ENCODE measurements at places on chromosomes 5 and 9.

DNA sequence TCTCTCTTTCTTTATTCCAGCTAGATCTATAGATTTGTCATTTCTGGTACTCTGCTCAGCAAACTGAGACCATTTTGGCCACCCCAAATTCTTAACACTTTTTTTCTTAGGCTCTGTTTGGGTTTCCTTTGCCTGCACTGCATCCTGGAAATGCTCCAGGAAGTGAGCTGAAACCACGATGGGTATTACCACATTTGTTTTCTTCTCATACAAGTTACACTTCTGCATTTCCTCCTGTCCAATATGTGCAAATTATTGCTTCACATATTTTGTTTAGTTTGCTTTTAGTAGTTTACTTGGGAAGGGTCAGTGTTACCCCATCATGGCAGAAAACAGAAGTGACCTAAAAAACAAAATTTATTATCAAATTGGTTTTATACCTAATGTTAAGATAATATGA lies 498.6 kb upstream of the GRIN3A start:
- no peak for DNase-seq

DNA sequence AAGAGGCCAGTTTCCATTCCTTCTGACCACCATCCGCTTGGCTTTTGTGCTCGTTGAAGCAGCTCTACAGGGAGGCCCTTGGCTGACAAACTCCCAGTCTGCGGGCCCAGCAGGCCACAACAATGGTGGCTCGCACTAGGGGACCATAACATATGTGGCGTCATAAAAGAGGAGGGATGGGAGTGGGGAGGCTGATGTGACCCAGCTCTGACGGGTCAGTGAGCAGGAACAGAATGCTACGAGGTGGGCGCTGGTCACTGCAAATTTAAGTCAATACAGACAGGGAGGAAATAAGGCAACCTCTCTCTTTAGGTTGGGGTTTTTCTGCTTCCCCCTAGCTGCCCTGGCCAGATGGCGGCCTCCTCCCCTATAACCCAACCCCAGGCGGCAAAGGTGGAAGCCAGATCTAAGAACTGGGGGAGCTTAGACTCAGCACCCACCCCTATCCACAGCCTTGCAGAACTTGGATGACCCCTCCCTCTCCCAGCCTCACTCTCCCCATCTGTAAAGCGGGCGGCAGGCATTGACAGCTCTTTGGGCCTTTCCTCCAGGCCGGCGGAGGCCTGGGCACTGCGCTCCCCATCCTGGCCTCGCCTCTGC lies 778 bp downstream of the FRRS1L start:
- DNase-seq, result no peak

DNA sequence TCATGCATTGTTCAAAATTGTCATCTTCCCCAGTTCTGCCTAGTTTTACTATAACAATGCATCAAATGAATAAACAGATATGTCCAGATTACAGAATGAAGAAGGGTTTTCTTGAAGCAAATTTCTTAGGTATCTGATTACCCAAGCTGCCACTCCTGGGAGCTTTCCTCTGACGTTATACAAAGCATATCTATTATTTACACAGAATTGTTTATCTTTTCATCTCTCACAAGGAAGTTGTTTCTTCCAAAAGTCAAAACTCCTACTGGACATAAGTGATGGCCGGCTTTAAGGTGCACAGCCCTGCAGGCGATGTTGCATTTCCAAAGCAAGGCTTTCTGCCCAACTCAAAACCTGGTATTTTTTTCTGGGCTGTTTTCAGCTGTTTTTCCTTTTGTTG lies 73.4 kb upstream of the ANKH start:
- no peak for DNase-seq

DNA sequence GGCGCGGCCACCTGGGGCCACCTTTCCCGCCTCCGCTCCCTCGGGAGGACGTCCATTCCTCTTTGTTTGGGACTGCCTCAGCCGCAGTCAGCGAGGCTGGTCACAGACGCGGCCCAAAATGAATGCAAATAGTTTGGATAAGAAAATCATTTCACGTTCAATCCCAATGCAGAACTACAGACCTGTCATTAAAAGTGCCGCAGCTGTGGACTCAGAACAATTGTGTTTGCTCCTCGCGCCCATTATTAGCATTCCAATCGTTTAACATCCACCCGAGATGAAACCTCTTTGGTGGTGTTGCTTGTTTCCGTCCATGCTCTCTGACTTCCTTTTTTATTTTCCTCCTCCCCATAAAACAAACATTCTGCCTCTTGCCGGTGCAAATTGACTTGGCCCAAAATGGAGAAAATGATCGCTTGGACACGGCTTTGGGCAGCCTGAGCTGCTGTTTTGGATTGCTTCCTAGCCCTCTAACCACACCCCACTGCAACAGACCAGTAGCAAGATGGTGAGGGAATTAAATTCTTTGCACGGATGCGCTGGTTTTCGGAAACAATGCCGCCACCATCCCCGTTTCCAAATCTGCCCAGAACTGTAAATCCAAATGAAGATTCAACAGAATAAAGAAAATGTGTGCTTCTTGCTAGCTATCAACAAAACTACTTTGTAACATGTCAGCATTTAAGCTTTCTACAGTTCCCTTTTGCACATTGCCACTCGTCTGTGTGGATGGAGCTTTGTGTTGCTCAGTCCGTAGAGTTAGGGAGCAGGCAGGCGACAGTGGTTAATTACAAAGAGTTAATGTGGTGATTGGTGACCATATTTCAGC lies 784 bp downstream of the NLN start:
- DNase-seq, result no peak

DNA sequence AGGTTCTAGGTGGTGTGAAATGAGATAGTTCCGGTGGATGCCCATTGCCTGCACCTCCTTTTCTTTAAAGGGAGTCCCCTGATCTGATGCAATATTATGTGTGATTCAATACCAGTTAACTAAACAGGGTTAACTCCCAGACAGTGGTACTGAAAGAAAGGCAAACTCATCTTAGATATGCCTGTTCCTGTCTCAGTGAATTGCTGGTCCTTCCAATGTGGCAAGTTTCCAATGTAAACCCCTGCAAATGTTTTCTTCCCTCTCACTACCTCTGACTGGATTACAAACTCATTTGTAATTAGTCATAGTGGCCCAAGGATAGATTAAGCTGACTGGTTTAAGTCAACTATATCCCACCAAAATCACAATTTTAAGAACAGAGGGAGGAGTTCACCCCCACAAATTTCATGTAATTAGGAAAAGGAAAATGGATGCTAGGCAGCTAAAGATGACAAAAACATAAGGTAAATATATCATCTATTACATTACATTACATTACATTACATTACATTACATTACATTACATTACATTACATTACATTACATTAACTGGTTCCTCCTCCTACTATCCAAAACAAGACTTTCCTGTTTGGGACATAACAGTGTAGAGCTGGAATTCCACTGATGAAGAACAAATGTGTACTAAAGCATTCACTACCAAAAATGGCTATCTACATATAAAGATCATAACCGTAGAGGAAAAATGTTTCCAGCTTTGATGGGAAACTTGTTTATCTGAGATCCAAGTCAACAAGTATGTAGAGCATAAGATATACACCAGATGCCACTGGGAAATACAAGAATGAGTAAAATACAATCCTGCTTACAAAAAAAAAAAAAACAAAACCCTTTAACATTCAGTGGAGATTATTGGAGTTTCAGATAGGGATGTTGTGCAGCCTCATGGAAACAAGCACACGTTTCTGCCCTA lies 121.5 kb upstream of the SNX2 start:
- DNase-seq, result no peak

- no peak for DNase-seq
These were observed 391.8 kb downstream of the ARHGEF28 start for GRCh38 chr5:74017786-74018211.

- no peak for DNase-seq
These were observed 158.3 kb downstream of the NR2F1-AS1 start for GRCh38 chr5:93422652-93423280.

- DNase-seq, result no peak
These were observed 175.1 kb upstream of the MAP1B start for GRCh38 chr5:71932131-71932654.

DNA sequence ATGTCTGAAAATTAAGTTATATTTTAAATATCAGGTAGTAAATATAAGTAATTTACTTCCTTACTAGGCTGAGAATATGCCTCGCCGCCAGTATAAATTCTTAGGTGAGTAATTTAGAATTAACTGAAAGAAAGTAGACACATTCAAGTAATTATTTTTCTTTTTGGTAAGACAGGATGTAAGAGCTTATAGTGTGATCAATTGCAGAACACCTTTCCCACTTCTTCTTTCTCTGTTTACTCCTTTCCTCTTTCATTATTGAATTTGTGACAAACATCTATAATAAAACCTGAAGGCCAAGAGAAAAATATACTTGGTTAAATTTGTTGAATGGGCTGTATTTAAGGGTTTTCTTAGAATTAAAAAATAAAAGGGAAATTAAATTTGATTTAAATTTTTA lies 195.1 kb upstream of the CDKN2B start:
- no peak for DNase-seq

GRCh38 chr9:128911529-128912035 lies 9.2 kb upstream of the PHYHD1 start:
- DNase-seq, result no peak

Data from stimulated activated CD8-positive, alpha-beta memory T cell treated with anti-CD3 and anti-CD28 coated beads, Interleukin-15, amount 100 ng/mL, for 48 hours (primary cell).